ENCODE measurements at places on chromosomes 7 and 10.

DNA sequence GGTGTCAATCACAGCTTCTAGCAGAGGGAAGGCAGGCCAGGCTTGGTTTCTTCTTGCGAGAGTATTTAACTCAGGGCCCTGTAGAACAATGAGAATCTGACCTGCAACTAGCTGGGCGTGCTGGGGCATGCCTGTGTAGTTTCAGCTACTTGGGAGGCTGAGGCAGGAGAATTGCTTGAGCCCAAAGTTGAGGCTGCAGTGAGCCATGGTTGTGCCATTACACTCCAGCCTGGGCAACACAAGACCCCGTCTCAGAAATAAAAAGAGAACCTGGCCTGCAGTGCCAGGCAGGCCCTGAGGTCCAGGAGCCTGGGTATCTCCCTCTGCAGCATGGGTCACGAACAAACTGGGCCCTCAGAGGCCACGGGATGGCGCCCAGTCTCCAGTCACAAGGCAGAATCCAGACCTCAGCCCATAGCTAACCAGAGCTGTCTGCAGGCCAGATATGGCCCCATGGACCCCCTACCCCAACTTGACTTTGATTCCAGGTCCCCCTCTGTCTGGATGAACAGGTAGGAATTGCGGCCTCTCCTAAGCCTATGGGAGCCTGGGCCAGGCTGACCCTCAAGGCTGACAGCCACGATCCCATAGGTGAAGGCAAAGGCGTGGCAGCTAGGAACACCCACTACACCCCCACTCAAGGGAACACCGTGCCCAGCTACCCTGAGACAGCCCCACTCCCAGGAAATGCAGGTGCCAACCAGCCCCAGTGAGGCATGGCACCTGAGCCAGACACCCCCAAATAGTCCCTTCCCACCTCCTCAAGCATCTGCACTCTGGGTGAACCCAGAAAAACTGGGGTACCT, 102.7 kb upstream of the TNRC18 start:
- no peak for DNase-seq

DNA sequence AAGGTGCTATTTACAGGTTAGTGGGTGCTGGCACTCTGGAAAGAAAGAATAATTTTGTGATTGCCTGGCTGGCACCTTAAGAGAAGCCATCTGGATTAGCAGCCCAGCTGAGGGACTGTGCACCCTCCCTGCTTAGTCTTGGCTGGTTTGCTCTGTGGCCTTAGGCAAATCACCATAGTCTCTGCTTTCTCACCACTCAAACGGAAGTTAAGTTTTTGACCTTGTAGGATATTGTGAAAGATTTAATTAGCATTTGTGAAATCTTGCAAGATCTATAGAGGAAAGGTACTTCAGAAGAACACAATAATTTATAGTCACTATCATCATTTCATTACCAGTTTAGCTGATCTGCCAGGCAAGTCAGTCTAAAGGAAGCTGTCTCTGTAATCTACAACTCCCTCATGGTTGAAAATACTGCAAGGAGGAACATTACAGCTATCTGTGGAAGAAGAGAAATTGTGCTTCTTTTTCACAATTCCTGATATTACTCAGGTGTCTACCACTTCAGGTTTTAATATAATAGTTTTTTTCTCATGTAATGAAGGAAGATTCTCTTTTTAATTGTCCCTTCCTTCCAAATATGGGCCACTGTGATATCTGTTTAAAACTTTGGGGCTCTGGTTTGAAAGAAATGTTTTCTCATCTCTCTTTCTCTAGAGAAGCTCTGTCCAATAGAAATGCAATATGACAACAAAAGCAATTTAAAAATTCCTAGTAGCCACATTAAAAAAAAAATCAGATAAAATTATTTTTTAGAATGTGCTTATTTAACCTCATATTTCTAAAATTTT, 219.6 kb downstream of the PTEN start:
- DNase-seq: no peak

- DNase-seq: no peak
Observed at GRCh38 chr10:8130973-8131911, 76.8 kb downstream of the GATA3 start.

GRCh38 chr10:128209862-128210214, 83.6 kb upstream of the MKI67 start:
- DNase-seq: no peak
